Upper lobe of left lung (tissue), 6 donors: ENCODE measurements at places on chromosomes 5 and 9.

DNA sequence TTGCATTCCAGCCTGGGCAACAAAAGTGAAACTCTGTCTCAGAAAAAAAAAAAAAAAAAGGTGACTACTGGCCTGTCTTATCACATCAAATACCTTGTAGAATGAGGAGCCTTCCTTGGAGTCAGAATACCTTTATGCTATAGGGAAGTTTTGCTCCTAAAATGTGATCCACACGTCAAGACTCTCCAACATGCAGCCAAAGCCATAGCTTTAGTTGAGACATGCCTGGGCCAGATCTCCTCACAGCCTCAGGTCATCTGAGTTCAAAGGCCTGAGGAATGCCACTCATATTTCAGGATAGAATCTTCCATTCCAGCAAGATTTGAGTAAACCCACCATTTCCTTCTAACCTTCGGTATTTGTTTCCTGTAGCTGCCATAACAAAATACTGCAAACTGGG is 13.7 kb upstream of the SOWAHA start:
- no peak for DNase-seq

- no peak for DNase-seq
Measured at GRCh38 chr9:133957328-133957727, 34.8 kb downstream of the VAV2 start.

- DNase-seq: peak; percentile 89
Measured at GRCh38 chr9:136728548-136729123, 14.1 kb downstream of the LCN10 start.

- DNase-seq: no peak
Measured at GRCh38 chr5:9686216-9686615, 56.1 kb upstream of the TAS2R1 start.

GRCh38 chr9:109252291-109252690 is 68.6 kb downstream of the EPB41L4B start:
- no peak for DNase-seq

DNA sequence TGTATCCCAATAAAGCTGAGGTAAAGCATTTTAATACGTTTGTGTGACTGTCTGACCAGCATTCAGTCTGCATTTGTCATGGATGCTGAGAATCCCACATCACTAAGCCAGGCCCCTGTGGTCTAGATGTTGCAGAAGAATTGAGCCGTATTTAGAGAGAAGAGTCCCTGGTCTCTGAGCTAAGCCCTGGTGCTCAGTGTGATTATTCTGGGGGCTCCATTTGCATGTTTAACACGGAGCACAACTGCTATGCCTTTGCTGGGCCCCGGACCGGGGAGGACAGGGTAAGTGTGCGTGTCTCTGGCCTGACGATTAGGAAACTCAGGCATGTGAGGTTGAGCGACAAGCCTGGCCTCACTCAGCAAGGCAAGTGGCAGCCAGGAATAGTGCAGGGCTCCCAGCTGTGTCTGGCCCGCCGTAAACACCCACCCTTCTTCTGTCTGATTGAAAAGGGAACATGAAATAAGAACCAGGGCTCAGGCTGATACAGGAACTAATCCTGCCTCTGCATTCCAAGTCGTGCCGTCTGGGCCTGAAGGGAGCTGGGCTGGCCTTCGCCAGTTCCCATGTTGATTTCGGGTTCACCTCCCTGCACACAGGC is 22.3 kb downstream of the FAM78A start:
- no peak for DNase-seq

- no peak for DNase-seq
Measured at GRCh38 chr9:127793093-127793708, 7.4 kb downstream of the CDK9 start.

- no peak for DNase-seq
Measured at GRCh38 chr5:10849278-10849677, 88.2 kb upstream of the DAP start.

GRCh38 chr9:126608551-126608950 is 5.2 kb upstream of the LMX1B start:
- no peak for DNase-seq

DNA sequence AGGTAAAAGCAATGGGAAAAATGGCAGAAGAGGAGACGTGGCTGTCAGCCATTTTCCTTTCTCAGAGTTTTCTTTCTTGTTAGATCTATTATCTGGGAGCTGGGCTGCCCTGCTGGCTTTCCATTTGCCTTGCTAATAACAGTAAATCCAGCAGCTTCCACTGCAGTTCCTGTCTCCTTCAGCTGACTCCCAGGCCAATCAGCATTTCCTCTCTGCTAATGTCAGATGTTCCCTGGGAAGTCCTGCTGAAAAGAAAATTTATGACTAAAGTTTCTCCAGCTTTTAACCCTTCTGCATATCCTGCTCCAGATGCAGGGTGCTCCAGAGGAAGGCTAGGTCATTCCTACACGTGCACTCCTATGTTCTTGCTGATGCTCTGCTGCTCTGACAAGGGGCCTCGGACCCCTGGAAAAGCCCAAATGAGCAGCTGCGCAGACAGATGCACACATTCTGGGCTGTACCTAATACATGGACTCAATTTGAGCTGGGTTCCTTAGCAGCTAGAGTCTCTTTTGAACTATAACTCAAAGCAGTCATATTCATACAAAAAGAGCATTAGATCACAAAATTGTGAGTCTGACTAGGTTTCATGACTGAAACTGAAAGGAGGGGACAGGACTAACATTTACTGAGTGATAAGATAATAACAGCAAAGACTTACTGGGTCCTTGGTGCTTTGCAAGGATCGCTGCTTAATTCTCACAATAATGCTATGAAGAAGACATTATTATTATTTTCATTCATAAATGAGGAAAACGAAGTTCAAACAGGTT is 182.2 kb downstream of the MAPKAP1 start:
- no peak for DNase-seq

DNA sequence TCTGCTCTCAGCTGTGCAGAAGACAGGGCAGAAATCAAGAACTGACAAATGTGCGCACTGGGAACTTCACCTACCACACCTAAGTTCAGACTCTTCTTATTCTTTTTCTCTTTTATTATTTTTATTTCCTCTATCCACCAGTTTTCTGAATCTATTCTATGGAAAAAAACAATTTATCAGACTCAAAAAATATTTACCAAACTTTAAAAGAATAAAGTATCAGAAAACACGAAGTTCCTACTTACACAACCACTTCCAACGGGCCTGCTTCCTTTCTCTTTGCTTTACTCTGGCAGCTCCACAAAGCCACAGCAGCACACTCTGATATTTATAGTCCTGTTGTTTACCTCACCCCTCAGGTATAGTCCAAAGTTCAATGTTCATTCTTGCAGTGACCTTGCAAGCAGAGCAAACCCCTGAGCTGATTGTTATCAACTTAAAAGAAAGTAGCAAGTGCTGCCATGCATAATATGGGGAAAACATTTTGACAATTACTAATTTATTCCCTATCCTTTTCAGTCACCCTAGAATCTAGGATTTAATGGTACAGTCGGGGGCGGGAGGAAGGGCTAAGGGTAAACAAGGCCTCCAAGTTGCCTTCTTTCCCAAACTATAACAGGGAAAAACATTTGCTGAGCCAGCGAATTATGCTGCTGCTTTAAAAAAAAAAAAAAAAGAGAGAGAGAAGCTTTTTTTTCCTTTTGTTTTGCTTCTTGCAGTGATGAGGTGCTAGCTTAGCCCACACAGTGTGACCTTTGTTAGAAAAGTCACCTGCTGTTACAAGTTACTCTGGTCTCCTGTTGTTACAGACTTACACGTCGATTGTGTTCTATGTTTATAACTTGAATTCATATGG is at the start of gene SELENOP:
TSS of gene SELENOP (minus strand) at position 302 of the 856 bp plus-strand sequence. CDS start 3,539 bp downstream, outside the sequence.
- no peak for DNase-seq

DNA sequence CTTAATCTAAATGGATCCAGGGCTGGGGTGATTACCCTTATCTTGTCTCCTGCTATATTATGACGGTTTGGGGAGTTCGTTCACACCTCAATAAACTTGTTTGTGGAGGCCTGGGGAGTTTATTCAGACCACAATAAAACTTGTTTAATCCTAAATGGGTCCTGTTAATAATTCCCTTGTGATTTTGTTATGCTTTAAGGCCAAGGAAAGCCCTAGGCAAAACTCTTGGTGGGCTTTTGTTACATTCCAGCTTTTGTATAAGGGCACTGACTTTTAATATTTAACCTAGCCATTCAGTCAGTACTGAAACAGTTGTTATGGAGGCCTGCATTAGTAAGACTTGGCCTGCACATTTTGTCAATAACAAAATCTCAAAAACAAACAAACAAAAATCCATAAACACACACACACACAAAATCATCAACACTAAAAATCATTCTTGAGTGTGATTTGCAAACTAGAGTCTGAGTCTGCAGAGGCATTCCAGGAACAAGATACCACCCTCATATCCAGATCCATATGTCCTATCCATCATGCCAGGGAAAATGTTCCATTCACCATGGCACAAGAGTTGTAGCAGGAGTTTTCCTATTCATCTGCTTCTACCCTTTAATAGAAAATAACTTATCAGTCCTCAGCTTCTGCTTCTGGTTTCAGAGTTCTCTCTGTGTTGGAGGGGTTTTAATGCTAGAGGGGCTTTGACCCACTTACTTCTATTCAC is 421.7 kb downstream of the AGTPBP1 start:
- DNase-seq: no peak

DNA sequence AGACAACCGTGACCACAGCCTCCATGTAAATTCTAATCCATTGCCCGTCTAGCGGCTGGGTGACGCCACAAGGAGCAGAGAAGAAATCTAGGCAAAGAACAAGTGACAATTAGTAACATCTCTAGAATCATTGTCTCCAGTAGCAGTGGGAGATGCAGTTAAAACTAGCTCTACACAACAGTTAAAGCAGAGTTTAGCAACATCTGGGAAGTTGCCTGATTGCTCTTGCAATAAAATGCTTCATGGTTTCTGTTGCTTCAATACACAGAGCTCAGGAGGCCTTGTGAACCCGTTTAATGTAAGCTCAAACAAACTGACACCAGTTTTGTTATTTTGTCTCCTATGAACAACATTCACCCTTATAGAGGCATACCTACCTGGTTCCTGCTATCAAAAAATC is 369.8 kb upstream of the PDE4D start:
- DNase-seq: no peak

DNA sequence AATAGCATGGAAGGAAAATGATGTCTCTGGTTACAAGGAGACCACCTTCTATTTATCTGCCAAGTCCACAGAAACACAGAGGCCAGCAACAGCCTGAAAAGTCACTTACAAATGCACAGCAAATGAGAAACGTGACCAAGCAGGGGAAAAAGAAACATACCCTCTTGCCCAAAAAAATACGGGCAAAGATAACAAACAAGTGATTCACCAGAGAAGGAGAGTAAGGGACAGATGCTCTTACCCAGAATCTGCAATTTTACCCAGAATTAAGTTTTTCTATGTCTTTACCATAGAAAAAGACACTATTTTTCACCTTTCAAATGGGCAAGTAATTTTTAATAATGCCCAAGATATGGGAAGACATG is 28.1 kb downstream of the CAMSAP1 start:
- DNase-seq: no peak

DNA sequence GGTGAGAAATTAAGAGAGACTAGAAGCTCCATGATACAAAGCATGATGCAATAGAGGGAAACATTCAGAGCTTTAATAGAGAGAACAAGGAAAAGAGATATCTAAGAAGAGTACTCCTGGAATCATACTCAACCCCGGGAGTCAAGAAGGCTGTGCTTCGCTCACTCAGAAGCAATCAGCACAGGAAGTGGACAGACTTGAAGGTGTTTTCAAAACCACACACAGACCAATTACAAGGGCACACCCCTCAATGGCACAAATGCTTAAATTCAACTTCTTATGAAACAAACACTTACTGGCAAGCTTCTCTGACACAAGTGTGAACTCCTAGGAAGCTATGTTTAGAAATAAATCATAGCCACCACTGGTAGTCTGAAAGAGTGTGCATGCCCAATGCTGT is 462.3 kb downstream of the GABRG2 start:
- DNase-seq: no peak

DNA sequence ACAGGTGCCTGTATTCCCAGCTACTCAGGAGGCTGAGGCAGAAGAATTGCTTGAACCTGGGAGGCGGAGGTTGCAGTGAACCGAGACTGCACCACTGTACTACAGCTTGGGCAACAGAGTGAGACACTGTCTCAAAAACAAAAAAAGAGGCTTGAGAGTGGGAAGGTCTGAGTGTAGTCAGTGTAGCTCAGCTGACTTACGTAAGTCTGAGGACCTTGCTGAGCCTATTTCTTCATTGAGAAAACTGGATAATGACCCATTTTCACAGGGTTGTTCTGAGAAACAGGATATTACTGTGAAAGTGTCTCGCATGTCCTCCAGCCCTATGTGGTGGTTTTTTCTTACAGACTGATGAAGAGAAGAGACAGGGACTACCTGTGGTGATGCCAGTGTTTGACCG is 66.7 kb downstream of the WDR41 start:
- no peak for DNase-seq

DNA sequence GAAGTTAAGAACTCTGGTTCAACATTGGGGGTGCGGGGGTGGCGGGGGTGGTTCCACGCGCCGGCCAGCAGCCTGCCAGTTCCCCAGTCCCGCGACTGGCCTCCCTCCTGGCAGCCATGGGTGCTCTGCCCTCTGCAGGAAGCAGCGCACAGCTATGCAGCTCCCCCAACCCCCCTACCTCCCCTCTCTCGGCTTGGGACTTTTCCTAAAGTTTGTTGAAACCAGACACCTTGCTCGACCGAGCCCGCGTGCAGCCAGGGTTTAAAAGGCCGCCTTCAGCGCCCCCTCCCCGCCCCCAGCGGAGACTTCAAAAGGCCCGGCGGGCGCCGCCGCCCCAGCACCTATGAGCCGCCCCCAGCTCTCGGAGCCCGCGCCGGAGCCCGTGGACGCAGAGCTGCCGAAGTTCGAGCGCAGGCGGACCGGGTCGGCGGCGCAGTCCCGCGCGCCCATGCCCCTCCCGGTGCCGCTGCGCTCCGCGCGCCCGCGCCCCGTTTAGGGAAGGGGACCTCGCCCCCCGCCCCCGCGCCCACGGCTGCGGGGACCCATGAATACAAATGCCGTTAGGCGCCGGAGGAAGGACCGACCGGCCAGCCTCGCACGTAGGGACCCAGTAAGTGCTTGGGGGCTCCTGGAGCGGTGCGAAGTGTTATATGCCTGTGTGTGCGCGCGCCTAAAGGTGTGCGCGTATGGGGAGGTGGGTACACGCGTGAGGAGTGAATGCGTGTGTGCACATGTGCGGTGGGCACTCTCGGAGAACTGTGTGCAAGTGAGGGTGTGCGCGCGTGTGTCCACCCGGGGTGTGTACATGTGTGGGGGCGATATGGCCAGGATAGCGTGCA is 1.4 kb upstream of the COL27A1 start:
- peak; percentile 87 for DNase-seq

GRCh38 chr5:34731435-34732232 is 75.5 kb downstream of the RAI14 start:
- no peak for DNase-seq

GRCh38 chr5:82066791-82067190 is 95.0 kb downstream of the ATG10 start:
- no peak for DNase-seq

DNA sequence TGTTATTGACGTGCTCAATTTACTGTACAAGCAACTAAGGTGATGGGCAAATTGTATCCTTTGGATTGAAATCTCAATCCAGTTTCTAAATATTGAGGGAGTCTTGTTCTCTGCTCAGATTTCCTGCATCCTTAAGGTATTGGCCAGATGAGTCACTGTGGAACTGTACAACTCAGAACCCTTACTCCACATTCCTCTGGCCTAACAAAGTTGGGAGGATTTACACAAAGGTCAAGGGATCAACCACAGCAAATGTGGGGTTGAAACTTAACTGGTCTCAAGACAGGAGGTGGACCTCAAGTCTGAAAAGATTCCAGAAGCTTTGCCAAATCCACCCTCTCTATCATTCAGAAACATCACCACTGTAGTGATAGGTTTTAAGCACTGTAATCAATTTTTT is 81.5 kb upstream of the AGXT2 start:
- DNase-seq: no peak

GRCh38 chr5:136279314-136279713 is 86.0 kb downstream of the TRPC7 start:
- no peak for DNase-seq
